ENCODE measurements at places on chromosomes 2 and 18. TPM values are rescaled to one million over a fixed set of nuclear protein-coding genes. Genes with fewer than 3 reads are reported as not detected.

- peak; percentile 22 for DNase-seq
These were observed 14.6 kb downstream of the RAB31 start for GRCh38 chr18:9722691-9723090.

DNA sequence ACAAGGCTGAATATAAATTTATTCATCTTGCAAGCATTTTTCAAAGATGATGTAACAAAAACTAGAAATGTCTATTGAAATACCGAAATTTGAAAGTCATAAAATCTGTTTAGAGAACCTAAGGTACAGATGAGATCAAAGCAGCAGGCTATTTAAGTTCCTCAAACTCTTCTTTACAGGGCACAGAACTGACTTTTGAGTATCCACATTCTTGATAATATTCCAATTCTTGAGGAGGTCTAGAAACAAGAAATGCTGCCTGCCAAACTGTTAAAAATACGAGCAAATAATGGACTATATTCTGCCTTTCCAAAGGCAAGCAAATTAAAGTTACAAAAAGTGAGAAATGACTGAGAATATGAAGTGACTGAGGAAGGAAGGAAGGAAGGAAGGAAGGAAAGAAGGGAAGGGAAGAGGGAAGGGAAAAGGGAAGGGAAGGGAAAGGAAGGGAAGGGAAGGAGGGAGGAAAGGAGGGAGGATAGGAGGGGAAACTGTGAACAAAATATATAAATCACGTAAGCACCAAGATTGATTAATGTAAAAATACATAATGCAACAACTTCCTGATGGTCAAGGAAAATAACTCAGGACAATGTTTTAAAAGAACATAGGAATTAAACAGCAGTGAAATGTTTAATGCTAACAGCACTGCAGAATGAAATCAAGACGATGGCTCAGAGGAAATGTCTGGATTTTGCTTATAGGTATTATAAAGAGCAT lies 248.9 kb upstream of the HNRNPA3 start:
- no peak for DNase-seq

- DNase-seq: no peak
These were observed 15.7 kb downstream of the ZEB2 start for GRCh38 chr2:144504218-144504641.

DNA sequence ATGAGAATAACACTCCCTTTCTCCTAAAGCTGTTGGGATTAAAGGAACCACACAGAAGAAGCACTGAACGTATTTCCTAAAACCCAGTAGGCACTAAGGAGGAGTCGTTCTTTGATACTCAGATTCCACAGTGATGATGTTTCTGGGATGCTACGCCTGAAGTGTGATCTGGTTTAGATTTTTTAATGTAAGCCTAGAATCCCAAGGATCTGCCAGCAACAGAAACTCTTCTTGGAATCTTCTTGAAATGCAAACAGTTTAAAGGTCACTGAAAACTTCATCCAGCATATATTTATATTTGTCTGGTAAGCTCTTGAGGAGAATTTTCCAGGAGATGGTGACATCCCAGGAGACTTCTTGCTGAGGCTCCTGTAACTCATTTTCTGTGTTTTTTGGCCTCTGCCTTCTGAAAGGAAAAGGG lies 247.6 kb upstream of the TRIB2 start:
- DNase-seq: no peak

TCF23 gene
- total RNA-seq: not detected

SCN9A gene
- total RNA-seq: not detected

RAX gene
- total RNA-seq: not detected

UGT1A6 gene
- total RNA-seq: not detected

Data from G401 (cell line).